Non-pigmented ciliary epithelial cell (primary cell): ENCODE measurements at places on chromosomes 1 and 21.

- DNase-seq: no peak
These were observed 143.6 kb downstream of the EDEM3 start for GRCh38 chr1:184610876-184611595.

DNA sequence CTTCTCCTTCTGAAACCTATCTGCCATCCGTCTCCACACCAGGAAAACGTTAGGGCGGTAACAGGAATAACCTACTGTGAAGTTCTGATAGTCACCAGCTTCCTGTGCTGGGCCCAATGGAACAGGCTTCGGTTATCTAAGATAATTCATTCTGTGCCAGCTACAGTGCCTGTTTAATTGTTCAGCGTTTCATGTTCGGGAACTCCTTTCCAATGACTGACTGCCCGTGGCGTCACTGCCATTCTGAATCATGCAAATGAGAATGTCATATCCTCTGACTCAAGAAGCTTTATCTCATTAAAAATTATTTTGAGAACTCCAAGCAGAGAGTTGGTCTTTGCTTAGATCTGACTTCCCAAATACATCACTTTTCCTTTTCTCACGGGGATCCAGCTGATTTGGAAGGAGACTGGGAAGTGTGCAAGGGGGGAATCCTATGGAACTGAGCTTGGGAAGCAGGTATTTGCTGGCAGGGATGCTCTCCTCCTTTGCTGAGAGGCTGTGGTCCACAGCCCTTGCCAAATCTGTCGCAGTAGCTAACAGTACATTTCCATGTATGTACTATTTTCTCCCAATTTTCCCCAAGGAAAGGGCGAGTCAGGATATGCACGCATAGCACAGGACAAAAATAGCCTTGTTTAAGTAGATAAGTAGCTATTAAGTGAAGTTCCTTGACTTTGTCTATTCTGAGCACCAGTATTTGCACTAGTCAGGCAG is 358.7 kb downstream of the LTN1 start:
- DNase-seq: no peak

DNA sequence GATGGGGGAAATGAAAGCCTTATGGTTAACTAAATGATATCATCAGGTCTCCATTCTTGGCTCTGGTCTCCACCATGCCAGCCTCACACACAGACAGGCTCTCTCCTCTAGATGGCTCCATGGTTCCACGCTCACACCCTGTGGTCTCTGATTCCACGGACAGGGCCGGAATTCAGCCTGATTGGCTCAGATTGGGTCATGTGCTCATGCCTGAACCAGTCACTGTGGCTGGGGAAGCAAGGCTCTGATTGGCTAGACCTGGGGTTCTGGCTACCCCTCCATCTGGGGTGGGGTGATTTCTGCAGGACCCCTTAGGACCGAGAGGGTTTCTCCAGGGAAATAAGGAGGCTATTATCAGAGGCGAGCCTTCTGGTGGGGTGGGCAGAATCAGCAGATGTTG is 277.0 kb downstream of the PTPRU start:
- peak; percentile 46 for DNase-seq

GRCh38 chr1:205811660-205812059 is 1.3 kb downstream of the SLC41A1 start:
- no peak for DNase-seq

GRCh38 chr1:82090104-82090503 is 289.4 kb downstream of the ADGRL2 start:
- DNase-seq: no peak

DNA sequence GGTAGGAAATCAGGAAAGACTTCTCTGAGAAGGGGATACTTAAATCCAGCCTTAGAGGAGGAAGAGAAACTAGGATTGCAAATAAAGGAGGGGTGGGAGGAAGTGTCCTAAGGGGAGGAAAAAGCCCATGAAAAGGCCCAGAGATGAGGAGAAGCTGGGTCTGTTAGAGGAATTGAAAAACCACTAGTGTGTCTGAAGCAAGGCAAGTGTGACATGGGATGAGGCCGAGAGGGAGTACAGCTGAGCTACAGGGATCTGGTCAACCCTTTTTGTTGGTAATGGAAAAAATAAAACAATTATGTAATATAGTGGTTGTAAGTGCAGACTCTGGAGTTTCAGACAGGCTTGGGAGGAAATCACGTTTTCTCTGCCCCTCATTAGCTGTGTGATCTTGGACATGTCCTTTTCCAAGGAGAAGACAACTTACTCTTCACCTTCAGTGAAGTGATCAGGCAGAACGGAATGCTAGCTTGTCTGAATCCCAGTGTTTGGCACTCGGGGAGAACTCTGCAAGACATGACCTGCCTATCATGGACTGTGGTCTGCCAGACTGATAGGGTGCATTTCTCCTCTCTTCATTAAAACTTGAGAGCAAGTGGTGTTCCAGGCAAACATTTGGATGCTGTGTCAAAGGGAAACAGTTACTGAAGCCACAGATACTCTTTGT is 7.4 kb upstream of the S100A10 start:
- no peak for DNase-seq

DNA sequence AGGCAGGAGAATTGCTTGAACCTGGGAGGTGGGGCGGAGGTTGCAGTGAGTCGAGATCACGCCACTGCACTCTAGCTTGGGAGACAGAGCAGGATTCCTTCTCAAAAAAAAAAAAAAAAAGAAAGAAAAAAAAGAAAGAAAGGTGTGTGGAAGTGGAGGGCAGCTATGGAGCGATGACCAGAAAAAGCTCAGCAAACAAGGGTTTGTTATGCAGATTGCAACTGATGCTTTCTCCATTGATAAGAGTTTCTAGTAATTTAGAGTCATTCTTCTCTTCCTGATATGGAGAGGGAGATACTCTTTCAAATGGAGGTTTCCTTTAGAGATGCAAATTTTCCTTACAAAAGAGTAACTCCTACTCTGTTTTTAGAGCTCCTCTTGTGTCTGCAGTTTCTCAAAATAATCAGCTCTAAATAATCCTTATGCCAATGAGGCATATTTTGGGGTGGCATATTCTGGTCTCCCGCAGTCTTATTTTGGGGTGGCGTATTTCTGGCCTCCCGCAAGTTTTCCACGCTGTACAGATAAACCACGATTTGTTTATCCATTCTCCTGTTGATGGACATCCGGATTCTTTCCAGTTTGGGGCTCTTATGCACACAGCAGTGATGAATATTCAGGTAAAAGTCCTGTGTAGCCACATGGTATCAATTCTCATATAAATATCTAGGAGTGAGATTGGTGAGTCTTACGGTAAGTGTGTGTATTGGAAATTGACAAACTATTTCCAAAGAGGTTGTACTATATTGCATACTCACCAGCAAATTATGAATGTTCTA is 30.7 kb upstream of the RCC2 start:
- no peak for DNase-seq

GRCh38 chr1:194033646-194034045 is 847.2 kb upstream of the B3GALT2 start:
- DNase-seq: no peak

- no peak for DNase-seq
These were observed 1.0 kb downstream of the RNF220 start for GRCh38 chr1:44405798-44406736.
